ENCODE measurements at places on chromosomes 1 and 21. TPM values are rescaled to one million over a fixed set of nuclear protein-coding genes. Genes with fewer than 3 reads are reported as not detected.
A peak's percentile ranks its signal among the peaks of the same experiment; 100 is the strongest.

- no peak for DNase-seq
These were observed 35.9 kb downstream of the BCL9 start for GRCh38 chr1:147577033-147577773.

The SLC37A1 gene
- polyA plus RNA-seq: 2.7 TPM

The TFF3 gene
- polyA plus RNA-seq: not detected

DNA sequence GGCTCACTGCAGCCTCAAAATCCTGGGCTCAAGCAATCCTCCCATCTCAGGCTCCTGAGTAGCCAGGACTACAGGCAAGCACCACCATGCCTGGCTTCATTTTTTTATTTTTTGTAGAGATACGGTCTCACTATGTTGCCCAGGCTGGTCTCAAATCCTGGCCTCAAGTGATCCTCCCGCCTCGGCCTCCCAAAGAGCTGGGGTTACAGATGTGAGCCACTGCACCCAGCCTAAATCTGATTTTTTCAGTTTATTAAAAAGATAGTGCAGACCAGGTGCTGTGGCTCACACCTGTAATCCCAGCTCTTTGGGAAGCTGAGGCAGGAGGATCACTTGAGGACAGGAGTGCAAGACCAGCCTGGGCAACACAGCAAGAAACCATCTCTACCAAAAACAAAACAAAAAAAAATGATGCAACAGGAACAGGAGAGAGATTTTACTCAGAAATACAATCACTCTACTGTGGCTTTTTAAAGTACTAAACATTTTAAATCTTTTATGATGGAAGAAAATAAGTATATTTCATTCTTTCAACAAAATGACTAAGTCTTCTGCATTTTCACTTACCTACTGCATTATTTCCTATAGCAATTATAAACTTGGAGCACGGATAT is 1.9 kb downstream of the PSMG1 start:
- DNase-seq: no peak

- no peak for DNase-seq
These were observed 8.7 kb downstream of the DNAJC6 start for GRCh38 chr1:65317866-65318653.

GRCh38 chr1:108200687-108201051 is 526 bp upstream of the SLC25A24 start:
- DNase-seq: peak; percentile 37

GRCh38 chr1:10835822-10836421 is 39.5 kb upstream of the CASZ1 start:
- DNase-seq: no peak

The SYPL2 gene
- polyA plus RNA-seq: not detected

DNA sequence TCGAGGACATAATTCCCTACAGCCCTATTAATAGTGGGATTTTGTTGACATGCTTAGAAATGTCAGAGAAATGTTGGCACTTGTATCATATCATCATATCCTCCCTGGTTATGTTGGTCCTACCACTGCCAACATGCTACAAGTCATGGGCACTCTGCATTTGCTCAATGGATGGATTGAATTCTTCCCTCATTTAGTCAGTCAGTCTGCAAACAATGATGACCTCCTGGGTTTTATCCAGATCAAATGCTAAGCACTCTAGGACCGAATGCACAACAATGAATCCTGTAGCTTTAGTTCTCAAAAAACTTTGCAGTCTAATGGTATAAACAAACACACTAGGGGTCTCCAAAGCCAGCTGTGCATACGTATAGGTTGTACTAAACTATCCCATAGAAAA is 357.2 kb upstream of the DPYD start:
- DNase-seq: no peak

DNA sequence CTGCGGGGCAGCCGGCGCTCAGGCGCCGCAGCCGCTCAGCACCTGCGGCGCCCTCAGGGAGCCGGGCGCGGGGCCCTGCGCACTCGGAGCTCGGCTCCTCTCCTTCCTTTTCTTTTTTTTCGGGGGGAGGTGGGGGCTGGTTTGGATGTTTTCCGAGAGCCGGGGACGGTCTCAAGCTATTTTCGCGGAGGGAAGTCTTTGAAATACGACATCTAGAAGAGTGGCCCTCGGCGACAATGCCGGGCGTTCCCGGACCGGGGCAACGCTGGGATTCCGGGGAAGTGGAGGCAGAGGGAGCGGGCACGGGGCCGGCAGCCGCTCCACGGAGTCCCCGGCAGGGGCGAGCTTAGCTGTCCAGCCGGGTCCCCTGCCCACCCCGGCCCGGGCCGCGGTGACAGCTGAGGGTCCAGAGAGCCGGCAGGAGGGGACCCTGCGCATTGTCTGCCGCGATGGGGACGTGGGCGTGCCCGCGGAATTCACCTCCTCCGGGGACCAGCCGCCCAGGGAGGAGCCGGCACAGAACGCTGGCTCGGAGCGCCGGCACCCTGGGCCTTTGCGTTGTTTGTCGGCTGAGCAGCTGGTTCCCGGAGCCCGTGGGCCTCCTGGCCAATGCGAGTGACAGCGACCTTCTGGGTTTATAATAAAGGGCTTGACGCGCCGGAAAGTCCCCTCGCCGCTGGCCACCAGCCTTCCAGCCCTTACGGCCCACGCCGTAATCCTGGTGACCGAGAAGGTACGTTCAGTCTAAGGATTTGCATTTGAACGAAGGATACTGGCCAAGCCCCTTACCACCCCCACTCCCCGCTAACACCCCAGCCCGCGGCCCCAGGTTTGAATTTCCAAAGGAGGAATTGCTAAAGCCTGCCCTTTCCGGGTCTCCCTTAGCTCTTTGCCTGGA is 582 bp downstream of the SLC37A1 start:
- peak; percentile 69 for DNase-seq

DNA sequence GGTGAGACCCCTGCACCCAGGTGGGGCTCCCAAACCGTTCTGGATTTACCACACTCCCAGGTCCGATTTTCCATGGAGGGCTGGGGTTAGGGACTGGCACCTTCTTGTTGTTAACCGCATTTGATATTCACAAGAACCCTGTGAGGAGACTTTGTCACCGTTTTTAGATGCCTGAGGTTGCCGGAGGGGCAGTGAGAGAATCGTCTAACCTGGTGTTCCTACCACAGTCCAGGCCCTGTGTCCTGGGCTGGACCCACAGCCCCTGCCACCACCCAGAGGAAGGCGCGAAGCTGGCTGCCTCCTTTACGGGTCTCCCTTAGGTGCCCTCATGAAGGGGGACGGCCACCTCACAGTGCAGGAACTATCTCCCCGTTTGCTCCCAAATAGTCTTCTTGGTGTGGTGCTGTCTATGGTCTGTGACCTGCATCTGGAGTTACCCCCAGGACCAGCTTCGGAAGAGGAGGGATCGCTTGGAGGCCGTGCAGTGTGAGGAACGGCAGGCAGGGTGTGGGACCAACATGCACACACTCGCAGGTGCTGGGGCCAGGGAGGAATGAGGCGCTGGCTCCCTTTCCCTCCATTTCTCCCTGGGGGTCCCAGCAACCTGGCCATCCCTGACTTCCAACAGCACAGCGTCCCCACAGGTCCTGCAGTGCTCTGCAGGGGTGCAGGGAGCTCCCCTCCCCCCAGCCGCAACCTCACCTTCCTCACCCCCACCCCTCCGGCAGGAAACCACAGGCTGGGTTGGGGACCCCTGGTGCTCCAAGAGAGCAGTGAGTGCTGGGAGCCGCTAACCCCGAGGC is 7.0 kb downstream of the SIM2 start:
- DNase-seq: no peak

The ITLN1 gene
- polyA plus RNA-seq: not detected

- DNase-seq: no peak
These were observed 74.6 kb downstream of the ZNF648 start for GRCh38 chr1:181986907-181987305.

GRCh38 chr1:229860926-229861325 is 206.1 kb upstream of the GALNT2 start:
- no peak for DNase-seq

DNA sequence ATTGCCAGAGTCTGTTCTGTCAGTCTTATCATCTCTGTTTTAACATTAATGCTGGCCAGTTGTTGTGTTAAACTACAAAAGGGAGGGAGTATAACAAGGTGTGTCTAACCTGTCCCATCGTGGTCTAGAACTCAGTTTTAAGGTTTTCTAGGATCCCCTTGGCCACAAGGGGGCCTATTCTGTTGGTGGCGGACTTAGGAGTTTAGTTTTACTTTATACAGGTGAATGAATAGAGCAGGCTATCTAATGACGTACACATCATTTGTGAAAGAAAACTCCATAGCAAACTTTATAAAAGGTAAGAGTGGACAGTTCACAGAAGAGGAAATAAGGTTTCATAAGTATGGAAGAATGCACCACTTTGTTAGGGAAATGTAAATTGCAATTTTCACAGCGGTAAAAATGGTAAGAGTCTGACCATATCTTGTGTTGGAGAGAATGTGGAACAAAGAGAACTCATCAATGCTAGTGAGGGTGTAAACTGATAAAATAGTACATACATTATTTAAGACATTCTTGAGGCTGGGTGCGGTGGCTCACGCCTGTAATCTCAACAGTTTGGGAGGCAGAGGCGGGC is 2.5 kb upstream of the ATF6 start:
- DNase-seq: peak; percentile 50

DNA sequence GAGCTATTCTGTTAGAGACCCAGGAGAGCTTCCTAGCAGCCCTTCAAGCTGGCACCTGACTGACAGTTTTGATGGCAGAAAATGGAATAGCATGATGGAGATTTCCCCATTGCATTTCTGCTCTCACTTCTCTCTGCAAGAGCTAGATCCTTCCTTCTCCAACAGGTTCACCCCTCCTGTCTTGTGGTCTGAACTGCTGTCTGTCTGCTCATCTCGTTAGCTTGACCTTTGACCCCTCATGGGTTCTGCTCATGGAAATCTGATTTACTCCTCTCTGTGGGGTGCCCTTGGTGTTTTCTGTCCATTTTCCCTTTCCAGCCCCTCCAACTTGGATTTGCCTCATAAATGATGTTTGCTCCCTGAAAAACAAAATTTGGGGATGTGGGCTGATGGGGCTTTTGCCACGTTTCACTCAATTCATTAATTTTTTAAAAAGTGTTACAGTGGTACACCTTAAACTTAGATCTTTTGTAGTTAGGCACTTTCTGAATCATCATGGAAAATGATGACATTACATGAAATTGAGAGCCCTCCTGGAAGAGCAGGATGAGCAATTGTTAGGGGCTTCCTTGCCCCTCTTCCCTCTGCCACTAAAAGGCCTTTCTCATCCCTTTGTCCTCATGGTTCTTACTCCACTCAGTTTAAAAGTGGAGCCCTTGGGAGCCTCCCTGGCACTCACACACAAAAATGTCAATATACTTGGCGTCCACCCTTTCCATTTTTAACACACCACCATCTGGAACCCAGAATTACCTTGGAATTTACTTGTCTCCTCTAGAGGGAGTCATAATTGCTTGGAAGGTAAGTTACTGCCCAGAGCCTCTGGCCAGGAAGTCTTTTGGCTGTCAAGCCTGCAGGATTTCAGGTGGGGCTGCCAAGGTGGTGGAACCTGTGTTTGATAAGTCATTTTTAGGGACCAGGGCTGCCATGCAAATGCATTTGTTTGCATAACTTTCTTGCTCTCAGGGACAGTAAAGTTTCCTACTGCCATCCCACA is 31.9 kb upstream of the IL19 start:
- no peak for DNase-seq

The A3GALT2 gene
- polyA plus RNA-seq: not detected
